ENCODE measurements at places on chromosomes 3 and 15.

DNA sequence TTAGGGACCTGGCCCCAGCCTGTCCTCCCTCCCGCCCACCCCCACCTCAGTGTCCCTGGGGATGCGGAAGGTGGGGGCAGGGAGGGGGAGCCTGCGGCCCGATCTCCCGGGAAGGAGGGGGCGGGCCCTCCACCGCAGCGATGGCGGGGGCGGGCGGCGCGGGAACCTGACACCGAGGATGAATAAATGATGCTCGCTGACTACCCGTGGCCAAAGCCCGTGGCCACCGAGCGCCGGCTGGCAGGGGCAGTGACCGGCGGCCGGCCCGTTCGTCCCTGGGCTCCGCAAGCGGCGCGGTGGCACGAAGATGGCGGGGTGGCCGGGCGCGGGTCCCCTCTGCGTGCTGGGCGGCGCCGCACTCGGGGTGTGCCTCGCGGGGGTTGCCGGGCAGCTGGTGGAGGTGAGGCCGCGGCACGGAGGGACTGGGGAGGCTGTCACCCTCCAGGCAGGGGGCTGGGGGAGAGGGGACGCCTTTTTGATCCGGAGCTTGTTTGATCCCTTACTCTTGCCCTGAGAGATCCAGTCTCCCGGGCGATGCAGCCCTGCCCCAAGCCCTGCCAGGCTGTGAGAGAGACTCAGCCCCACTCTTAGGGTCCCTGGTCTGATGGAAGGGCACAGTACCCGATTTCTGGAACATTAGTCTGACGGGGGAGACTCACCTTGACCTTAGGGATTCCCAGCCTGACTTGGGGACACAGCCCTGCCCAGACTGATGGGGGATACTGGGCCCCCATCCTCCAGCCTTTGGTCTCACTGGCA is at the start of gene TMIE:
Gene TMIE, plus strand, starts transcription at position 212 of the 759 bp plus-strand sequence. Its CDS starts 96 bp downstream, at position 308.
- peak; percentile 69 for DNase-seq

- DNase-seq = peak; percentile 62
These were observed 36.2 kb upstream of the CFAP161 start for GRCh38 chr15:81097890-81098280.

DNA sequence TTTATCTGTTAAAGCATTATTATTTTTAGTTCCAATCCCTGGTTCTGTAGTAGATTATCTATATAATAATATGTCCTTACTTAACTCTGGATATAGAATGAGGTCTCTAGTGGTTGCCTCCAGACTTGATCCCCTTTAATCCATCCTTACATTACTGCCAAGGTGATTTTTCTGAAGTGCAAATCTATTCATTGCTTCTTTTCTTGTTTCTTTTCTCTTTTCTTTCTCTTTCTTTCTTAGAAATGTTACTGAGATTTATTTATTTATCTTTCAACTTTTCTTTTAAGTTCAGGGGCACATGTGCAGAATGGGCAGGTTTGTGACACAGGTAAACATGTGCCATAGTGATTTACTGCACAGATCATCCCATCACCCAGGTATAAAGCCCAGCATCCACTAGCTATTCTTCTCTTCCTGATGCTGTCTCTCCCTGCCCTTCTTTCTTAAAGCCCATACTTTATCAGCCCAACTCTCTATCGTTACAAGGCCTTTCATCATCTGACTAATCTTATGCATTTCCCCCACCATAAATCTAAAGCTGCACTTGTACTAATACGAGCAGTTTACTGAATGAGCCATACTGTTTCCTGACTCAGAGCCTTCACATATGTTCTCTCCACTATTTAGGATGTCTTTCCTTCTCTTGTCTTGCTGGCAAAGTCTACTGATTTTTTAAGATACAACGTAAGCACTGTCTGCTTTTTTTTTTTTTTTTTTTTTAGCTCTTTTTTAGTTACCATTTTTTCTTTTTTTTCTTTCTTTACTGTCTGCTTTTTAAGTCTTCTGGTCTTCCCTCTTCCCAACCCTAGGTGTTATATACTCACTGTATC is 4.6 kb downstream of the GLCE start:
- no peak for DNase-seq

GRCh38 chr3:115814778-115815380 is 191.6 kb downstream of the GAP43 start:
- peak; percentile 59 for DNase-seq

- DNase-seq = no peak
These were observed 234.8 kb downstream of the XXYLT1 start for GRCh38 chr3:195036203-195036505.

- DNase-seq = no peak
These were observed 307.0 kb upstream of the THBS1 start for GRCh38 chr15:39273717-39274411.

- no peak for DNase-seq
These were observed 322.1 kb downstream of the THSD4 start for GRCh38 chr15:71437404-71437803.

DNA sequence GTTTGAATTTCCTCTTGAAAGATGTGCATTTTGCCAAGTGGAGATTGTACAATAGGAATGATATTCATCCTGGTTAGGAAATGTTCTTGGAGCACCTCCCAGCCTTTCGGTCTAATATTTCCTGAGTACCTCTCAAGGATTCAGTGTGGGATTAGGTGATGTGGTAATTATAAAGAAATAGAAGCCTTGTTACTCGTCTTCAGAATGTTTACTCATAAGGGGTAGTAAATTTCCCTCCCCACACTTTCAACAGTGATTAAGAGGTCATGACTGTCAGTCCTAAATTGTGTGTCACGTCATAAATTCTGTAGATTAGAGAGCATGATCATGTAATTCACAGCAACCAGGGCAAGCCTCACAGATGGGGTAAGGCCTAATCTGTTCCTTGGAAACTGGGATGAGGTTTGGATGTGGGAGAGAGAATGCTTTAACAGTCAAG is 633.1 kb upstream of the TBL1XR1 start:
- DNase-seq = no peak

DNA sequence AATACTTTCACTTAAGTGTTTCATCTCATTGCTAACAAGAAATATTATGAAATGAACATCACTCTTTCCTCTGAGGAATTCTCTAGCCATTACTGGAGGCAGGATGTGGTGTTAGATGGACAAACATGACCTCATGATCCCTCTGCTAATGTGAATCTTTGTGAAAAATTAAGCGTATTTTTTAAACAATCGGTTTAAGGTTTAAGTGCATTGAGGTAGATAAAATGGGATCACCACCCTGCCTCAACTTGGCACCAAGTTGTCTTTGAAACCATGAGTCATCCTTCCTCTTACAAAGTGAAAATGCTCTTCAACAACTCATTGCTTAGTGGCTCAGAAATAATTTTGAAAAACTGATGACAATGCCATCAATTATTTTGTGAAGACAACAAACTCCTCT is 76.0 kb upstream of the DCBLD2 start:
- DNase-seq = no peak

DNA sequence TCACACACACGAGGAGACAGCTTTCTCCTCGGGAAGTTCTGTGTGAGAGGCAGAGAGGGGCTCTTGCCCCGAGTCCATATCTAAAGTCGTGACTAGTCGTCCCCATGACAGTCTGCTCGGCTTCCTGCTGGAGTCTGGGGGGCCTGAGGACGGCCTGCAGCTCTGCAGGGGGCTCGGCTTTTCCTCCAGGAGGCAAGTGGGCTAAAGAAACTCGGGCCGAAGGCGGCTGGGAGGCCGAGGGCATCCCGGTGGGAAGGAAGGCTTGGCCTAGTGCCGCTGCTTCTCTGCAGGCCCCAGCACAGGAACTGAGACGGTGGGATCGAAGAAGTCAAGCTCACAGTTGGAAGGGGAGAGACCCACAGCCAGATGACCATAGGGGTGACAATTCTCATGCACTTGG is 25.4 kb upstream of the PIGZ start:
- DNase-seq = no peak

GRCh38 chr3:65583188-65583587 is 455.5 kb downstream of the MAGI1 start:
- no peak for DNase-seq

DNA sequence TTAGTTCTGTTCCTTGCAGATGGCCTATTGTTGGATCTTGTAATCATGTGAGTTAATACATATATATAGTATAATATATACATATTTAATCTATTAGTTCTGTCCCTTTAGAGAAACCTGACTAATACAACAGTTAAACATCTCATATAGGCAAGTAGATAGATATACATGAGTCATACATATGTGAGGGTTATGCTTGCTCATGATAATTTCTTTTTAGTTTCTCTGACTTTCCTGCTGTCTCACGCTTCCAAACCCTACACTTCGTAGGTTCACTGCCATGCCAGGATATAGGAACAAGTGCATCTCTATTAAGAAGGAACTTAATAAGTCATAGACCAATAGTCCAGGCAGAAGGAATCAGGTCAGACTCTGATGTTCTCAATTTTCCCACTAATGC is 16.8 kb upstream of the CLDN16 start:
- DNase-seq = no peak

DNA sequence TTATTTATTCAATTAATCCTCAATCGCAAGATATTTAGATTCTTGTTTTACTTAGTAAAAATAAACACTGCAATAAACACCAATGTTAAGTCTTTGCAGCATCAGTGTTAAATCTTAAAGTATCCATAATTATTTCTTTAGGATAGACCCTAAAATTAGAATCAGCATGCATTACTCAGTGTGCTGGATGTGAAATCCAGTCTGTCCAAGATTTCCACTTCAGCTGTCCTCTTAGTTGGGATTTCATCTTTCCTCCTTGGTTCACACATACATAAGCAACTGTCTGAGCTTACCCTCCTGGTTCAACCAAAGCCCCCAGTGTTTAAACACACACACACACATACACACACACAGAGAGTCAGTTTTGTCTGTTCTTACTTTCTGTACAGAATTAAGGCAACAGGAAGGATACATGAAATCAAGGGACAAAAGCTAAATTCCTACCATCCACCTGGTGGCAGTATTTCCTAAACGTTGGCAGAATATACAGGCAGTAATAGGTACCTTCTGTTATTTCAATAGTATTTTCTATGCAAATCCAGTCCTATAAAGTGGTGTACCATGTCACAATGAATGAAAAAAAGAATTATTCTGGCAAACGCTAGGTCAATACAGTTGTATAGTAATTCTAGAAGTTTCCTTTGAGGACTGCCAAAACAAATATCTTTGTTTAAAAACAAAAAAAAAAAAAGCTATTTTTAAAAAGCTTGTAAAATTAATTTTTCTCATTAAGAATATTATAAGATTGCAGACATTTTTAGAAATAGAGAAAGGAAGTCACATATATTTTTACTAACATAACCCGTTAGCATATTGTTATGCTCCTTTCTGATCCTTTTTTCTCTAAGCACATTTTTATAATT is 27.3 kb upstream of the DMXL2 start:
- no peak for DNase-seq

DNA sequence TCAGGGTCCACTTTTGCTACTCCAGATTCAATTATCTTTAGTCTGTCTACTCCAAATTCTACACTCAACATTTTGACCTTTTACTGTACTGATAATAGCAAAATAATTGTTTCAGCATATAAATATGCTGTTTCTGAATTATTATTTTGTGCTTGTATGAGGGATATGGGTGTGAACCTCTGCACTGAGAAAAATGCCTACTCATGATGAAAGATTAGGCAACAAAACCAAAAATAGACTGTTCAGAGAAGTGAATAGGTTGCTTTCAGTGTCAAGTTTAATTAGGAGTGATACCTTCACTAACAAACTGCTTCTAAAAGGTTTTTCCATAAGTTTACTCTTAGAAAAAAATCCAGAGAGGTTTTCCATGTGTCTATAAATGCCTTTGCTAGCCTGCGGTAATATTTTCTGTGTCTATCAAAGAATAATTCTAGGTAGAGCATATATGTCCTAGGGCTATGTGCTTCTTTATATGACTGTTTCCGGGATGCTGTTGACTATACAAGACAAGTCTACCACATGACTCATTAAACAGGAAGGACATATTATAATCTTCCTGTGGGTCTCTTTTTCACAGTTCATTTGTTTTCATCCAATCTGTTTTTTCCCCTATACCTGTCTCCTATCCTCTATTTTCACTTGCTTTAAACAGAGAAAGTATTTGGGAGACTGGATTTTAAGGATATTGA is 218.5 kb upstream of the TTC14 start:
- no peak for DNase-seq

- DNase-seq = no peak
These were observed 67.9 kb downstream of the FGF7 start for GRCh38 chr15:49490966-49491365.

DNA sequence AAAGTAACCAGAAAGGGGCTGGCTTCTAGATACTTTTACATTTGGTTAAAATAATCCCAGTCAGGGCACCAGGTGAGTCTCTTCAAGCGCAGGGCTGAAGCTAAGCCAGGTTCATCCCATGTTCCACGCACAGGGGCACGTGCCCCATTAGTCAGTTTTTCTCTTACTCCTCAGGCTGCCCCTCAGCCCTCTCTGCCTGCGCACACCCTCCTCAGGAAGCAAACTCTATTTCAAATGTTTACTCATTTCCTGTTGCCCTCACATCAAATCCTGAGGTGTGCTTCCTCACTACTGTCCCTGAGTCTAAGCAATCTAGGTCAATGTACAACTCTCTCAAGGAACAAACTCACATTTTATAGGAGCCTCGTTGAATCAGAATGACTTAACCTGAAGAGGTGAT is 48.5 kb downstream of the THBS1 start:
- DNase-seq = no peak

- DNase-seq = no peak
These were observed 94.4 kb downstream of the TGFBR2 start for GRCh38 chr3:30700702-30701321.

- DNase-seq = no peak
These were observed 12.4 kb downstream of the POPDC2 start for GRCh38 chr3:119647843-119648575.

- DNase-seq = no peak
These were observed 435.2 kb upstream of the DPPA4 start for GRCh38 chr3:109772520-109772919.

DNA sequence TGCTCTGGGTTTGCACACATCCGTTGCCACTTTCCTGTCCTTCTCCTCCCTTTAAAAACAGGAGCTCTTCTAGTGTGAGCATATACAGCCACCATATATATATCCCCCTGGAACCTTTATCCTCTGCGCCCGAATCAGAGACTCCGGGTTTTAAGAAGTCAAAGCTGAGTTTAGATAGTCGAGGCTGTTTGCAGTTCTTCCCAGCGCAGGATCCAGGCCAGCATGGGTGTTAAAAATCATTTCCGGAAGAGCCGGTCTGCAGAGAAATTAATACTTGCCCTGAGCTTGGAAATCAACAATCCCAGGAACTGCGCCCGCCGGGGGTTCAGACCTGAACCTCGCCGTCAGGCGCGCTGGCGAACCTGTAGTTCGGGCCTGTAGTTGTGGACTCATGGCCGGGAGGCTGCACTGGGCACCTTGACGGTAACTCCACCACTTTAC is 2.3 kb downstream of the SHOX2 start:
- no peak for DNase-seq

DNA sequence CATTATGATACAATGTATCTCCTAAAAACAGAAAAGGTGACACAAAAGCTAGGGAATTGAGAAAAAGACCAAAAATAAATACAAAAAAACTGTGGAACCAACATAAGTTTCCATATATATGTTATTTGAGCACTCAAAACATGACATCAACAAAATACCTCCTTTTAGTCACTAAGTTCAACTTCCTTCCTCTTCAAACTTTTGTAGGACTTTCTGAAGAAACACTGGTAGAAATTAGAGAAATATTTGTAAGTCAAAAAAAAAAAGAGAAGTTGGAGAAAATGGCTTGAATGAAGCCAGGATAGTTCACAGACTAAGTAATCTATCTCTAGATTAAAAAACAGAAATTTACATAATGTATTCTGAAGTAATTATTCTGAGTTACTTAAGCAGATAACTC is 208.4 kb upstream of the ALCAM start:
- DNase-seq = no peak
